ENCODE measurements at places on chromosomes 6 and 20.
A peak's percentile ranks its signal among the peaks of the same experiment; 100 is the strongest.

DNA sequence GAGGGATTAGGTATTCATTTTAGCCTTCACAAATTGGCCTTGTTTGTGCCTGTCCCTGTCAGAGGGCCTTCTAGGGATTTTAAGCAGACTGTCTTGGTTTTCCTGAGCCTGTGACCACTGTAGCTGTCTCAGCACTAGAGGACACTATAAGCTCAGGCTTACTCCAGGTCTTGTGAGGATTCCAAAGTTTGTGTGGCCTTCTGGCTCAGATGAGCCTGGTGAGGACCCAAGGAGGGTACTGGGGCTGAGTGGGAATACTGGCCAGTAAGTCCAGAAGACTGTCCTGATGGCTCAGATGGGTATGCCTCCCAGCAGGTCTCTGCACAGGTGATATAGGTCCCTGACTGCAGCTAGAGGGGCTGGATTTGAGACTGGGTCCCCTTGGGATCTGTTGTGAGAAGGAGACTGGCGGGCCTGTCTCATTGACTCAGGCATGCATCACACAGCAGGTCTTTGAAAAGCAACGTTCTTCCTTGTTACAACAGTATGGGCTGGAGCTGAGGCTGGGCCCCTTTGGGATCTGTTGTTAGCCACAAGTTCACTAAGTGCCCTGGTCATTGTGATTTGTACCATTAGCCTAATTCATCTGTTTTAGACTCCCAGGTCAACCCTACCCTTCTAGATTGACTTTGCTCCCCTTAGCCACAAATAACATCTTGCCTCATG is 26.3 kb upstream of the TFB1M start:
- no peak for DNase-seq

GRCh38 chr6:154488248-154488593 is 22.3 kb downstream of the CNKSR3 start:
- no peak for DNase-seq

- no peak for DNase-seq
Measured at GRCh38 chr6:2784061-2784460, 18.9 kb downstream of the WRNIP1 start.

DNA sequence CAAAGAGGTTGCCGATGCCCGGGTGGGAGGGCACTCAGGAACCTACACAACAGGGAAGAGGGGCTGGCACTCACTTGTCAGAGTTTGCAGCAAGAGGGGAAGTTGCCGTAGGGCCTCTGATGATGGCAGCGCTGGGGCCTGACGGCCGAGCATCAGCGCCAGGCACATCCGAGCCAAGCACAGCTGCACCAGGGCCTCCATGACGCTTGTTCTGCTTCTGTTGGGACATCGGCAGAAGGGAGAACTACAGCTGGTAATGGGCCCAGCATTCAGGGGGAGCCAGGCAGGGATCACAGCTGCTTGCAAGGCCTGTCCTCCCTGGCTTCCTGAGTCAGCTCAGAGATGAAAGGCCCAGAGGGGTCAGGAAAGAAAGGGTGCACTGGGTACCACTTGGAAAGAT is 367.7 kb downstream of the CDH4 start:
- no peak for DNase-seq

DNA sequence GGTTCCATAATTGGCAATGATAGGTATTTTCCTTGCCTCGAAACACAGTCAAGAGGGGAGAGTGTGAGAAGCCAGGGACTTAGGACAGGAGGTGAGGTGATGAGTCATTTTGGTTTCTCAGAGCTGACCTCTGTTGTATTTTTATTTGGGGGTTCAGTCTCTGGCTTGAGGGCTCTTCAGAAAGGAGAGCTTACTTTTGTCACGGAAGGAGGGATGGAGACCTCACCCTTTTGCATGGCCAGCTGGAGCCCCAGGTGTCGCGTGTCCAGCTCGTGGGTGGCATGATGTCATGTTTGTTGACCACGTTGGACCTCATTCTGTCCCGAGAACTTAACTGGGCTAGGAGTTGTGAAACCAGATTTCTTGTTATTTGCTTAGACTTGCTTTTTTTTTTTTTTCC is 293.9 kb downstream of the QKI start:
- DNase-seq: no peak

- DNase-seq: no peak
Measured at GRCh38 chr6:140403020-140403419, 1028.6 kb upstream of the CITED2 start.

DNA sequence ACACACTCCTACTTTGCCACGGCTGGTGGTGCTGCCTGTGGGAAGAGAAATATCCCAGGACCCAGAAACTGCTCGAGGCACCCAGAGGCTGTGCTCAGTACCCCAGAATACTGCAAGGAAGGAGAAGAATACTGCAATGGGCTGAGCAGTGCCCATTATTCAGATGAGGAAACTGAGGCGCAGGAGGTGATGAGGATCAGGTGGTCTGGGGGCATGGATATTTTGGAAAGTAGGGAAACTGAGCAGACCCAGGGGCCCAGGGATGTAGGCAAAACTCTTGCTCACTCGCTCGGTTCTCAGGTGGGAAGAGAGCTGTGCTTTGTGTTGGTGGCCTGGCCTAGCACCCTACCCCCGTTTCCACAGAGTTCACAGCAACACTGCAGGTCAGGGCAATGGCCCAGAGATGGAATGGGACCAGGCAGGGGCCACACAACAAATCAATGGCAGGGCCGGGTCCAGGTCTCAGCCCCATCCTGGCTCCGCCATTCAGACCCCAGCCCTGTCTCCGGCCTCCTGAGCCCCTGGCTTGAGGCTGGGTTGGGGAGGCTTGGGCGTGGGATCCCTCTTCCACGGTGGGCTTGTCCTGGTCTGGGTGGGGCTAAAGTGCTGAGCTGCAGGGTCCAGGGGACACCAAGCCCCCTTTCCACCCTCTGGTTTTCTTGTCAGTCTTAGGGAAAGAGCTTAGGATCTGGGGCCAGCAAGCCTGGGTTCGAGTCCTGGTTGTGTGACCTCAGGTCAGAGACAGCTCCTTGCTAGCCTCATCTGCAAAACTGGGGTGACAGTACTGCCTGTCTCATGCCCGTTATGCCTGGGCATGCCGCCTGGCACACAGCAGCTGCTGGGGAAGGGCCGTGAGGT is 33.9 kb downstream of the SUN5 start:
- DNase-seq: no peak

DNA sequence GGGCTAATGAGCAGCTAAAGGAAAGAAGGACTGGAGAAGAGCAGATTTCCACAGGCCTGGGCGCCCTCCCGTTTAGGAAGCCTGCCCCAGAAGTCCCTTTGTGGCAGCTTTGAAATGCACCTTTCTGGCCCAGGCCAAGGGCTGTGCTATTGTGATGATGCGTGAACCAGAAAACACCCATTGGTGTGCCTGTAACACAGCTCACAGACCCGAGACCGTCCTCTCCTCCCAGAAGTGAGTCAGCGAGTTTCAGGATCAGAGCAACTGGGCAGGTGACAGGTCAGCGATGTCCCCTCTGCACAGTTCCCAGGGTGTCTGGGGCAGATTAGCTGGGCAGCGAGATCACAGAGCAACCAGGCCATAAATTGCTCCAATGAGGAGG is 71.9 kb upstream of the SULF2 start:
- no peak for DNase-seq

DNA sequence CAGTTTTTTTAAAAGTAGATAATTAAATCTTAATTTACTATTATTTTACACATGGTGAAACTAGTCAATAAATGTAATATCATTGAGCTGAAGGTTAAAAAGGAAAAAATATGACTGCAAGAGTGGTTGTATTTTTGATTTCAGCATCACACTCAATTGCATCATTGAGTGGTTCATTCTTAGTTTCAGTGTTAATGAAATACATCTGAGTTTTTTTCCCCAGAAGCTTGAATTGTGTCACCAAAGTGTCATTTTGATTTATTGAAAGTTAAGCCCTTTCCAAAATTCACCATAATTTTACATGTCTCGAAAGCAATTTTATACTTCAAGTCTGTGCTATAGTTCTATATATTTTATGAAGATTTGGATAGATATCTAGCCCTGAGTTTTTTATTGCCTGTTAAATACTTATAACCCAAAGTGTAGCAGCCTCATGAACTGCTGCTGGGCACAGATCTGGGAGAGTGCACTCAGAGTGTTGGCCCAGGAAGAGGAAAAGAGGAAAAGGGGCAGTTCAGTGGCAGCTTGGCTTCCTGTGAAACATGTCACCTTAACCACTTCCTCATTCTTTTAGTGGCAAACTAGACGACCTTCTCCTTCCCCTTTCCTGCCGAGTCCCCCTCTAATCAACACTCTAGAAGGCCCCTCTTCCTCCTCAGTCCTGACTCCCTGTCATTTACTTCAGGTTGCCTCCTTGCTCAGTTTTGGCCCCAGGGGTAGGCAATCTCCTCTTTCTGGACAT is 140.7 kb downstream of the ESR1 start:
- no peak for DNase-seq

- DNase-seq: no peak
Measured at GRCh38 chr20:47373206-47373733, 16.8 kb upstream of the ZMYND8 start.

- DNase-seq: no peak
Measured at GRCh38 chr6:135180542-135181332, at the start of gene MYB. Gene MYB, plus strand, starts transcription at chr6:135181308. Its CDS starts 206 bp downstream, at chr6:135181514.

GRCh38 chr6:19551611-19552010 is 285.6 kb upstream of the ID4 start:
- peak; percentile 16 for DNase-seq

GRCh38 chr6:29112135-29112534 is 4.3 kb downstream of the OR2J3 start:
- DNase-seq: no peak
